HFFc6 (cell line): ENCODE measurements at places on chromosomes 11 and 22. TPM values are rescaled to one million over a fixed set of nuclear protein-coding genes. Genes with fewer than 3 reads are reported as not detected.
A peak's percentile ranks its signal among the peaks of the same experiment; 100 is the strongest.

Gene TMEM151A
- 0.11 TPM in 1 of 2 replicates, not detected in the other for total RNA-seq

Gene MAPK11
- total RNA-seq: 6.0 to 9.7 TPM (median 7.2 TPM) in 3 replicates

Gene DDX10
- total RNA-seq: 28.8 to 45.5 TPM (median 30.2 TPM) in 3 replicates

Gene SYT13
- not detected in 3 replicates for total RNA-seq

Gene PLEKHB1
- total RNA-seq: 0.34 to 0.91 TPM (median 0.46 TPM) in 3 replicates

Gene KRTAP5-10
- total RNA-seq: not detected in 2 replicates

Gene RASSF10
- not detected in 3 replicates for total RNA-seq

Gene SYT7
- total RNA-seq: not detected in 3 replicates

Gene ANKK1
- not detected in 3 replicates for total RNA-seq

Gene GUCY1A2
- 0.05 to 0.33 TPM (median 0.05 TPM) in 3 replicates for total RNA-seq

Gene MMP27
- total RNA-seq: not detected in 3 replicates

- DNase-seq: no peak
Measured at GRCh38 chr11:11491014-11491413, 130.8 kb downstream of the GALNT18 start.

- no peak for DNase-seq
Measured at GRCh38 chr11:29623144-29623722, 393.6 kb downstream of the KCNA4 start.

- no peak for DNase-seq
Measured at GRCh38 chr22:45638197-45638596, 33.4 kb upstream of the ATXN10 start.

DNA sequence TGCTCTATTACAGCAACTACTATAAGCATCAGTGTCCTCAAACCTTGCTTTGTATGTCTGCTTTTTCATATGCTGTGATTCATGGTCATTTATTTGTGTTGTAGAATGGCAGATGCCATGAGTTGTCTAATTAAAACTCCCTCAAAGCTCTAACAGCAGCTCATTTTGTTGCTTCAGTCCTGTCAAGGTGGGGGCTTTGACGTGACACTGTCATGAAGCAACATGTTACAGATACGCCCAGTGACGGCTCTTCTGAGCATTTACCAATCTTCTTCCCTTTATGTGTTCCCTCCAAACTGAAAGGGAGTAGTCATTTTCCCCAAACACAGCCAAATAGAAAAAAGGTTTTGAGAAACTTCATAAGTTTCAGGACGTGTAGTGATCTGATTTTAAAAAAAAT, 106.7 kb downstream of the DBX1 start:
- DNase-seq: no peak

GRCh38 chr11:116906479-116906878, 69.1 kb upstream of the APOA1 start:
- DNase-seq: no peak

DNA sequence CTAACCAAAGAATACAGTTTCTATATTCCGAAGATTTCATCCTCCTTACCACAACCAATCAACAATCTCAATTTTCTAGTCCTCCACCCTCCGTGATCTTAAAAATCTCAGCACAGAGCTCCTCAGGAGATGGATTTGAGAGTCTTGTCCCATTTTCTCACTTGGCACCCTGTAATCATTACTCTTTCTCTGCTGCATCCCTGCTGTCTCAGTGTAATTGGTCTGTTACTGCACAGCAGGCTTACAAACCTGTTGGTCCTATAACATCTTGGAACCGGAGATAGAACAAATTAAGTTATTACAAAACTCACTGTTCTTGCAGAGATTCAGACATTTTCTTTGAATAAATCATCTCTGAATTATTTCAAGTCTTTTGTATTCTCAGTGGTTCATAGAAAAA, 1227.2 kb downstream of the JRKL start:
- DNase-seq: no peak

GRCh38 chr11:134656861-134657540, 245.0 kb upstream of the B3GAT1 start:
- DNase-seq: no peak

- DNase-seq: no peak
Measured at GRCh38 chr11:41050791-41051190, 408.7 kb downstream of the LRRC4C start.

DNA sequence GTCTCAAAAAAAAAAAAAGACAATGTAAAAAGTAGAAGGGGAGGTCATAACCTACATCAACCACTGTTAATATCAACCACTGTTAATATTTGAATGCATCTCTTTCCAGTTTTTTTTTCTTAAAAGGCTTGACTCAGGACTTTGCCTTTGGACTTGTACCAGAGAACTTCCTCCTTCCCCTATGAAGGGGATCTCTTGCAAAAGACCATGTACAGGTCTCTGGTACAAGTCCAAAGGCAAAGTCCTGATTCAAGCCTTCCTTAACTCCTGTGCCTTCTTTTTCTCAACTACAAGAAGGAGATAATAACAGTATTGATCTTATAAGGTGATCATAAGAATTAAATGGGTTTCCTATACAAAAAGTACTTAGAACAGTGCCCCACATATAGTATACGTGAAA, 563.5 kb downstream of the BUD13 start:
- DNase-seq: no peak

DNA sequence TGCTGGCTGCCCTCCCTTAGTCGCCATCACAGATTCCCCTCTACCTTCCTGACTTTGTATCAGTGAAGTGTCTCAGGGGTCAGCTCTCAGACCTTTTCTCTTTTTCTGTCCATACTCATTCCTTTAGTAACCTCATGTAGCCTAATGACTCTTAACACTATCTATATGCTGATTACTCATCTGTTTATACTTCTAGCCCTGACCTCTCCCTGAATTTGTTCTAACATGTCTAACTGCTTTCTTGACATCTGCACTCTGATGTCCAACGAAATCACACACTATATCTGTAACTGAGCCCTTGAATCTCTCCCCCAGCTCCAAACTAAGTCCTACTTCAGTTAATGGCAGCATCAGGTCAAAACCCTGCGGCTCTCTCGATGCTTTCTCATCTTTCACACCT, 135.8 kb upstream of the TIMP3 start:
- DNase-seq: no peak

- no peak for DNase-seq
Measured at GRCh38 chr11:83119216-83119615, 37.7 kb upstream of the PCF11 start.

GRCh38 chr11:122706291-122707088, 51.0 kb downstream of the UBASH3B start:
- DNase-seq: peak; percentile 87

DNA sequence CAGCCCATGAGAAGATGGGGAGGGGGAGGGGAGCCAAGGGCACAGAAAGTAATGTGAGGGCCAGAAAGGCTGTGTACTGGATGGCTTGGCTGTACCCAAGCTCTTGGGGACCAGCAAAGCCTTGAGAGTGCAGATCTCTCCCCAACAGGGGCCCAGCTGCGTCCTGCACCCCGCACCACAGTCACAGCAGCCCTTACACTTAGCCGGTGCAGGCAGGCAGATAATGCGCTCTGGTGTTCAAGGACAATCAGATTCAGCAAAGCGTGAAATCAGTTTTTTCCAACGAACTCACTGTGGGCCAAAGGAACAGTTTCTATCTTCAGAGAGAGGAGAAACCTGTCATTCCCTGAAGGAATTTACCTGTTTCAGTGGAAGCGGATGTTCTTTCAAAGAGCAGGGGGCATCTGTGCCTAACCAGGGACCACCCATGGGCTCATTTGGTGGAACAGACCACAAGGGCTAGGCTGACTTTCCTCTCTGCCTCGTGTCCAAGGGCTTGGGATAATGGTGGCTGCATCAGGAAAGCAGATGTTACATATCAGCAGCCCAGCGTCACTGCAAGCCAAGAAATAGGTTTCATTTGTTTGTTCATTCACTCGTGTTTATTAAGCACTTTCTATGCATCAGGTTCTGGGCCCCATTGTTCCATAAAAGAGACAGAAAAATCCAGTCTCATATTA, 81.2 kb upstream of the SPON1 start:
- no peak for DNase-seq

GRCh38 chr11:41955066-41955465, 495.6 kb upstream of the LRRC4C start:
- DNase-seq: no peak

GRCh38 chr11:63680834-63681320, 423 bp upstream of the RTN3 start:
- no peak for DNase-seq

GRCh38 chr11:104164028-104164520, at the start of gene PDGFD:
Gene PDGFD, minus strand, starts transcription at chr11:104164147.
- DNase-seq: peak; percentile 10

DNA sequence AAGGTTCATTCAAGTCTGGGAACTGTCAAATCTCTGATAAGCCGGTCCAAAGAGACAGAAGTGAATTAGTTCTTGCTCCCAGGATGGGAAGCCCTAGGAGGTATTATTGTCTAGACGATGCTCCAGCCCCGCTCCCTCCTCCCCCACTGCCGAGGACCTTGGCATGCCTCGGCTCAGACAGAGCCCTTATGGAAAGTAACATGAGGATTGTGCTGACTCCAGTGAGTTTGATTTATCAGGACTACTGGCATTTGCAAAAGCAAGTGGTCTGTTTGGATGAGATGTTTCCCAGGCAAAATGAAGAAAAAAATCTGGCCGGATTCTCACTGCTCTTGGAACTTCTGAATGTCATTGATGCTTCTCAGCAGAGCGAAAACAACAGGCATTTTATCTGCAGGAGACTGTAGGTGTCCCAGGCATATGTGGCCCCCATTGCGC, 341.0 kb downstream of the ETS1 start:
- DNase-seq: no peak

GRCh38 chr11:10990160-10990559, 132.3 kb upstream of the ZBED5 start:
- no peak for DNase-seq

DNA sequence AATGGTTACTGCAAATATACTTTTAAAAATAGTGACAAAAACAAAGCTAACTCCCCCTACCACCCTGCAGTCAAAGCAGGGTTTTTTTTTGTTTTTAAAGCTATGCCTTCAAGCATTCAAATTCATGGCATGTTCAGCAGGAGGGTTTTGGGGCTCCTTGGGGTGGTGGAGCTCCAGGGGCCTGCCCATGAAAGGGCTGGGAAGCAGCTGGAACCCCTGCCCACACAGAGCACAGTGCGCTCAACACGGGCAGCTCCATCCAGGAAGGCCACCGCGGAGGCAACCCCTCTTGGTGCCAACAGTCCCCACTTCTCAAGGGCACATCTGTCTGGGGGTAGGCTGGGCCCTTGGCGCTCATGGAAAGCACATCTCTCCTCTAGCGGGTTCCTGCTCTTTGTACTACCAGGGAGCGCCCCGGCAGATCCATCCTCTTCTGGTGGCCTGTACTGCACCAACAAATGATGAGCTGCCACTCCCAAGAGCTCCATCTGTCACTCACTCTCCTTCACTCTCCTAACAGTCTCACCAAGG, 16.6 kb upstream of the PHLDA2 start:
- DNase-seq: no peak

GRCh38 chr11:87351676-87352075, 313.9 kb downstream of the TMEM135 start:
- DNase-seq: no peak

DNA sequence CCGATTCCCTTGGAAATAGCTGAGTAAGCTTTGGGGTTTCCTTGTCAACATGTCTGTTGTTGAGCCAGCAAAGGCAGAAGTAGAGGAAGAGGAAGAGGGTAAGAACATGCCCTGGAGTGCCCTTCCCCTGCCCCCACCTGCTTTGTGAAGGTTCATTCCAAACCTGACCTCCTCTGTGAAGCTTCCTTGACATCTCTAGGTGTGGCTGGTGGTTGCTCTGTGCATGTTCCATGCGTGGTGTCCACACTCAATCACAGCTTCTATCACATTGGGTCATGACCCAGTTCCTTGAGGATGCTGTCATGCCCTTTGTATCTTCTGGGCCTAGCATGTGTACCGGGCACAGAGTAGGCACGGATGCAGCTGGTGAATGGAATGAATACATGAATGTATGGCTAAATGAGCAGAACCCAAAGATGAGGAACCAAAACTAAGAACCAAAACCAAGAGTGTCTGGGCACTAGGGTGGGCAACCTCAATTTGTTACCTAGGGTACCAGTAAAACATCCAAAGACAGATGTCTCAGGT, 23.7 kb upstream of the FXYD6 start:
- no peak for DNase-seq

DNA sequence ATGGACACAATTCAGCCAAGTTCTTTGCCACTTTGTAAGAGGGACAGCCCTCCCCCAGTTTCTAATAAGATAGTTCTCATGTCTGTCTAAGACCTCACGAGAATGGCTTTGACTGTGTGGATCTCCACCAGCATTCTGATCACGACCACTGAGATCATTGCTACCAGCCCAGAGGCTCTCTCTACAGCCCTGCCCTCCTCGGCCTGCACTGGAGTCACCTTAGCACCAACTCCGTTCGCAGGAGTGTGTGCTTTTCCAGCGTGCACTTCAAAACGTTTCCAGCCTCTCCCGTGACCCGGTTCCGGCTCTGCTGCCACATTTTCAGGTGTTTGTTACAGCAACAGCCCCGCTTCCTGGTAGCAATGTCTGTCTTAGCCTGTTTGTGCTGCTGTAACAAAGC, 26.2 kb downstream of the TSPAN32 start:
- DNase-seq: no peak

DNA sequence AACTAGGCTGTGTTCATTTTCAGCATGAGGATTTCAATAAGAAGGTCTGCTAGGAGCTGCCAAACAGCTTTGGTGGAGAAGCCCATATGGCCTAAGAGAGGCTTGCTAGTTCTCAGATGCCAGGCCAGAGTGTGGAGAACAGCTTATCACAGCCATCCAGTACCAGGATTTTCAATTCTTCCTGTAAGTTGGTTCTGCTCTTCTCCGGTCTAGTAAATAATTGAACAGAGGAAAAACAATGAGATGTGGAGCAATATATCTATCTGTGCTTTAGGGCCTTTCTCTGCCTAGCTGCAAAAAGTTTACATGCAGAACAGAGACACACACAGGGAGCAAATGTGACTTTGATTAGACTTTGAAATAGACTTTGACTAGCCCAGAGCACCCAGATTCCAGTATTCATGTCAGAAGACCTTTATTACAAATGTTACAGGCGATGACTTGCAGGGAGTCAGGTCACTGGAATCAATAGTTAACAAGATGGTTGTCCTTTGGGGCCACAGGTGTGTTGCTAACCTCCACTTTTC, 19.8 kb upstream of the PPP2R1B start:
- DNase-seq: no peak

- no peak for DNase-seq
Measured at GRCh38 chr11:11032066-11032465, 174.2 kb upstream of the ZBED5 start.

GRCh38 chr22:37244114-37244921, at the start of gene RAC2:
Gene RAC2, minus strand, starts transcription at chr22:37244269. Its CDS starts 121 bp downstream, at chr22:37244148.
- DNase-seq: no peak

- no peak for DNase-seq
Measured at GRCh38 chr11:122033631-122034030, 82.4 kb downstream of the BLID start.

DNA sequence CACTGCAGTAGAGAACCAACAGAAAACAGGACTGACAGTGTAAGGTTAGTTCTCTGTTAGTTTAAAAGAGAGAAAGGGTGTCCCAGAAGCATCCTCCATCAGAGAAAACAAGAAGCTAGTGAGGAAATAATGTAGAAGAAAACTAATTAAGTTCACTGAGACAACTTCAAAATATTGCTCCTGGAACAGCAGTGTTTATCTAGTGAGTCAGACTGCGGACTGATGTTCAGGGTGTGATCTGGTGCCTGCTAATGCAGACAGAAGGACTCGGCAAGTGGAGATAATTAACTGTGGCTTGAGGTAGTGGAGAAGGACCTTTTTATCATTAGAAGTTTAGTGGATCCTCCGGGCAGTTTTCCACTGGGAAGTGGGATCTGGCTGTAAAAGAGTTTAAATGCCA, 55.4 kb downstream of the CDON start:
- peak; percentile 25 for DNase-seq
